ENCODE measurements at places on chromosomes 1 and 21. TPM values are rescaled to one million over a fixed set of nuclear protein-coding genes. Genes with fewer than 3 reads are reported as not detected.

GRCh38 chr1:160883581-160884513, 1.1 kb downstream of the ITLN1 start:
- peaks cover 3% of the 10 kb centered on the region for H3K4me1 ChIP-seq
- DNase-seq = no peak
- H3K4me3 ChIP-seq = no peak overlapping the region
- no peaks in the 10 kb centered on the region for H3K27me3 ChIP-seq
- no peak overlapping the region for H3K27ac ChIP-seq
- no peaks in the 10 kb centered on the region for H3K36me3 ChIP-seq

DNA sequence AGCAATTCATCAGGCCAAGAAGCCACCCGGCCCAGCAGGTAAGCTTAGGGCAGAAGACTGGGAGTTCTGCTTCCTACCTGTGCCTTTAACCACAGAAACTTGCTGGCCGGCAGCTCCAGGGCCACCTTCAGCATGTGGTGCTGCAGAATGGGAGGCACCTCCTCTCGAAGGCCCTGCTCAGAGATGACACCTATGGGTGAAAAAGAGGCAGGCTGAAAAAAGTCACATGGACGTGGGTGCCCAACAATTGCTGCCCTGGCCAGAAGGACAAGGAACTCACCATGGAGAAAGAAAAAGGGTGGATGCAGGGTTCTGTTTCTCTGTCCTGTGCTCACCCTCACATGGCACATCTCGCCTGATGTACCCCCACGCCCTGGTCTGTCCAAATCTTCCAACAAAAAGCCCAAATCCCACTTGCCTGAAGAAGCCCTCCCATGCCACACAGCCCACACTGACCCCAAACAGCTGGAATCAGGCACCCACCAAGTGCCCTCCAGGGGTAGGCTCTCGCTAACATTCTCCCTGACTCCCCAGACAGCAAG, 33.0 kb downstream of the URB1 start:
- no peak overlapping the region for H3K4me3 ChIP-seq
- H3K36me3 ChIP-seq = peaks cover 68% of the 10 kb centered on the region
- no peaks in the 10 kb centered on the region for H3K4me1 ChIP-seq
- no peak overlapping the region for H3K27ac ChIP-seq
- DNase-seq = no peak

- no peak overlapping the region for H3K27ac ChIP-seq
- H3K4me1 ChIP-seq = peaks cover 21% of the 10 kb centered on the region
- H3K4me3 ChIP-seq = no peak overlapping the region
- DNase-seq = no peak
- H3K36me3 ChIP-seq = peaks cover 24% of the 10 kb centered on the region
Observed at GRCh38 chr1:230253150-230253549, 173.0 kb downstream of the PGBD5 start.

DNA sequence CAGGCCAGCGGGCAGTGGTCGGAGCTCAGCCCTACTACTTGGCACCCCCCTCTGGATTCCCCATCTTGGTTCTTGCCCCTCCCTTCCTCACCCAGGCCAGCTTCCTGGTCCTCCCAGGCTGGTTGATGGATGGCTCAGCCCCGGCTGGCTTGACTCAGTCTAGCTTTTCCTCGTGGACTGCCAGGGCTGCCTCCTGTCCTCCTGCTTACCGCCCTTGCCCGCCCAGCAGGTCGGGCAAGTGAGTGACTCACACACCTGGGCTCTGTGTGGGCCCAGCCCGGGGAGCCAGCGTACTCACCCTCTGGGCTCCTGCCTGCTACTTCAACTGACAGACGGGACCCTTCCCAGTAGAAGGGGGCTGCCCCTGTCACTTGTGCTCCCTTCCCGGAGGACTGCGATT, 19.5 kb upstream of the ARHGEF10L start:
- H3K4me3 ChIP-seq = no peak overlapping the region
- peaks cover 23% of the 10 kb centered on the region for H3K27me3 ChIP-seq
- no peaks in the 10 kb centered on the region for H3K36me3 ChIP-seq
- no peak for DNase-seq
- no peak overlapping the region for H3K27ac ChIP-seq
- no peaks in the 10 kb centered on the region for H3K4me1 ChIP-seq

- no peaks in the 10 kb centered on the region for H3K36me3 ChIP-seq
- H3K4me3 ChIP-seq = no peak overlapping the region
- peaks cover 4% of the 10 kb centered on the region for H3K4me1 ChIP-seq
- no peak for DNase-seq
- no peaks in the 10 kb centered on the region for H3K27me3 ChIP-seq
Observed at GRCh38 chr1:10583641-10584040, 108.9 kb downstream of the PEX14 start.

- H3K27me3 ChIP-seq = no peaks in the 10 kb centered on the region
- H3K4me1 ChIP-seq = peaks cover 32% of the 10 kb centered on the region
- H3K36me3 ChIP-seq = peaks cover 53% of the 10 kb centered on the region
- H3K4me3 ChIP-seq = peak overlapping the region; percentile 95
- no peak for DNase-seq
- H3K27ac ChIP-seq = peak overlapping the region; percentile 71
Observed at GRCh38 chr1:43359696-43360095, 915 bp downstream of the CDC20 start.

- H3K4me3 ChIP-seq = no peak overlapping the region
- H3K4me1 ChIP-seq = peaks cover 4% of the 10 kb centered on the region
- H3K27ac ChIP-seq = no peak overlapping the region
- H3K27me3 ChIP-seq = peaks cover 8% of the 10 kb centered on the region
Observed at GRCh38 chr1:108852221-108852975, 4.5 kb downstream of the AKNAD1 start.

DNA sequence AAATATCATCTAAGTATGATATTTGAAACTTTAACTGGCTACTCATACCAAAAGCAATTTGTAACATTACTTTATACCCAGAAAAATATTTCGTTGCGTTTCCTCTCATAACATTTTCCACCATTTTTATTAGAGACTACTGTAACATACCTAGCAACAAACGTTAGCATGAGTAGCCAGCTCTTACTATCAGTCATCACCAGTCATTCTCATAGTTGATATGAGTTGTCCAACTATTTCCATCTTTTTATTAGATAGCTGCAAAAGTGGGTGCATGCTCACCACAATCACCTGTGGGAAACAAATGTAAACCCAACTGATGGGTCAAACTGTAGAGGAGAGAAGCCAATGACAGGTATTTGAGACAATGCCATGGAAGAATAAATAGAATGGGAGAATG, 114.6 kb downstream of the AKT3 start:
- H3K27me3 ChIP-seq = no peaks in the 10 kb centered on the region
- peaks cover 33% of the 10 kb centered on the region for H3K4me1 ChIP-seq
- H3K36me3 ChIP-seq = peaks cover 6% of the 10 kb centered on the region
- no peak overlapping the region for H3K27ac ChIP-seq

DNA sequence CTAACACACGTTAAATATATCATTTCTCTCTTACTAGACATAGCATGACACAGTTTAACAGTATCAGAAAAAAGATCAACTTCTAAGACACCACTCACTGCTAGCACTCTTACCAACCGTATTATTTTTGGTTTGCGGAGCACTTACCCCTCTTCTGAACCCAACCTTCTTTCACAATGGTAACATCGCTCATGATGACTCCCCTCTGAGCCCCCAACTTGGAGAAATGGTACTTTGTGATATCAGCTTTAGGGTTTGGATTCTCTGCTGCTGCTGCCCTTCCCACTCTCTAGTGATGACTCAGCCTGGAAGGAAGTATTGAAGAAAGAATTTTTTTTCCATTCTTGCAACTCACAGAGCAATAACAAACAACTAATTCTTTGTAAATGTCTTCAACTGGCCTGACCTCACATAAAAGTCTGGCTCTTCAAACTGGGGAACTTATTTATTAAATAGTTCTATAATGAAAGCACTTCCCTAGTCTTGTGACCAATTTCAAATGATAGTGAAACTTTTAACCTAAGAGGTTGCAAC, 7.0 kb downstream of the AKT3 start:
- DNase-seq = peak; percentile 29
- peak overlapping the region; percentile 60 for H3K4me3 ChIP-seq
- H3K36me3 ChIP-seq = peaks cover 11% of the 10 kb centered on the region

- H3K36me3 ChIP-seq = peaks cover 20% of the 10 kb centered on the region
- peaks cover 5% of the 10 kb centered on the region for H3K4me1 ChIP-seq
- no peak overlapping the region for H3K27ac ChIP-seq
- H3K27me3 ChIP-seq = no peaks in the 10 kb centered on the region
- peak; percentile 13 for DNase-seq
Observed at GRCh38 chr1:51753969-51754368, 124.6 kb downstream of the NRDC start.

TIE1 gene
- total RNA-seq = 0.25 TPM

DNA sequence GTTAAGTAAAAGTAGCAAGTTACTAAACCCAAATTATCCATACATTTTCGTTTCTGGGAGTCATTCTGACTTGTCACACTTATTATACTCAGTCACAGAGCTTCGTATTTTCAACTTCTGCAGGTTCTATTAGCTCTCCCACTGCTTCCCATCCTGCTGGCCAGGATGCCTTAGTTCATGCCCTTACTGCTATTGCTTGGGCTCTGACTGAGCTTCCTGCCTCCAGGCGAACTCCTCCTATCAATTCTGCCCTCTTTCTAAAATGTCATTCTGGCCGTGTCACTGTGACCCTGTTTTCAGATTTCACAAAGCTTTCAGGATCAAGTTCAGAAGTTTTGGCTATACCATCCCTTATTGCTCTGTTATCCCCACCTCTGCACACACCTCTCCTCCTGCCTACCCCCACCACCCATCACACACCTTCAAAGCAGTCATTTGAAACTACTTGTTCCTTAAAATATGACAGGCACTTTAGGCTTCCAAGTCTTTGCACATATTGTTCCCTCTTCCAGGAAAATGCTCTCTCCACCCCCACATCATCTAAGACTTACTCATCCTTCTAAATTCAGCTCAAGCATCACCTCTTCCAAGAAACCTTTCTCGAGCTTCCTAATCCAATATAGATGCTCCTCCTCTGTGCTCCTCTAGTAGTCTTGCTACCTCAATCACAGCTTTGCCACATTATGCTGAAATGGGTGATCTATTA, 278.0 kb downstream of the BRINP2 start:
- H3K4me3 ChIP-seq = no peak overlapping the region
- H3K27ac ChIP-seq = no peak overlapping the region
- H3K27me3 ChIP-seq = no peaks in the 10 kb centered on the region

DNA sequence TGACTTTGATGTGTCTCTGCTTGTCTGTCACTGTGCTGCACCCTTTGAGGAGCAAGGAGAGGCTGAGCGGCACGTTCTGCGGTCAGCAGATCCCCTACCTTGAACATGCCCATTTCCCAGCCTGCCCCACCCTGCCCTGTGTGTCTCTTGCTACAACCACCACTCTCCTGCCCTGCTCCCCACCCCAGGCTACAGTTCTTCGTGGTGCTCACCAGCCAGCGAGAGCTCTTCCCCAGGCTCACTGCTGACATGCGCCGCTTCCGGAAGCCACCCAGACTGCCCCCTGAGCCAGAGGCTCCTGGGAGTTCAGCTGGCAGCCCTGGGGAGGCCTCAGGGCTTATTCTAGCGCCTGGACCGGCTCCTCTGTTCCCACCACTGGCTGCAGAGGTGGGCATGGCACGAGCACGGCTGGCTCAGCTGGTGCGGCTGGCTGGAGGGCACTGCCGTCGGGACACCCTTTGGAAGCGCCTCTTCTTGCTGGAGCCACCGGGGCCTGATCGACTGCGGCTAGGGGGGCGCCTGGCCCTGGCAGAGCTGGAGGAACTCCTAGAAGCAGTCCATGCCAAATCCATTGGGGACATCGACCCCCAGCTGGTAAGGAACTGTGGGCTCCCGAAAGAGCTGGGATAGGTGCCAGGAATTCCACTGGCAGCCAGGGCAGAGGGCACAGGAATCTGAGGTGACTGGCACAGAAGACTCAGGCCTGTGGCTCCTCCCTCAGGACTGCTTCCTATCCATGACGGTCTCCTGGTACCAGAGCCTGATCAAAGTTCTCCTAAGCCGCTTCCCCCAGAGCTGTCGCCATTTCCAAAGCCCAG, 5.6 kb downstream of the HYI start:
- peaks cover 29% of the 10 kb centered on the region for H3K36me3 ChIP-seq
- no peaks in the 10 kb centered on the region for H3K27me3 ChIP-seq
- no peak for DNase-seq

- DNase-seq = no peak
- H3K4me3 ChIP-seq = no peak overlapping the region
Observed at GRCh38 chr1:191707288-191707687, 451.0 kb upstream of the RGS18 start.

GRCh38 chr1:58573705-58574591, 3.1 kb downstream of the TACSTD2 start:
- H3K27ac ChIP-seq = peak overlapping the region; percentile 27
- peaks cover 31% of the 10 kb centered on the region for H3K4me1 ChIP-seq
- peak overlapping the region; percentile 30 for H3K4me3 ChIP-seq
- no peaks in the 10 kb centered on the region for H3K36me3 ChIP-seq
- peak; percentile 71 for DNase-seq

KRTAP11-1 gene
- total RNA-seq = not detected
